ENCODE measurements at places on chromosomes 11 and 22.

GRCh38 chr11:101255036-101255435 is 125.4 kb upstream of the PGR start:
- DNase-seq: no peak

GRCh38 chr11:17907046-17907445 is 105.8 kb downstream of the SERGEF start:
- DNase-seq: no peak

GRCh38 chr11:109088086-109088485 is 333.9 kb upstream of the C11orf87 start:
- DNase-seq: no peak

GRCh38 chr11:120310870-120311269 is 14.2 kb upstream of the TLCD5 start:
- DNase-seq: no peak

GRCh38 chr22:17774206-17774925 is at the start of gene BID:
TSS of gene BID (minus strand) at chr22:17774469. CDS start at chr22:17750116, 24,353 bp downstream.
- DNase-seq: peak; percentile 32

GRCh38 chr22:22674467-22674866 is 30.1 kb downstream of the GGTLC2 start:
- DNase-seq: no peak

DNA sequence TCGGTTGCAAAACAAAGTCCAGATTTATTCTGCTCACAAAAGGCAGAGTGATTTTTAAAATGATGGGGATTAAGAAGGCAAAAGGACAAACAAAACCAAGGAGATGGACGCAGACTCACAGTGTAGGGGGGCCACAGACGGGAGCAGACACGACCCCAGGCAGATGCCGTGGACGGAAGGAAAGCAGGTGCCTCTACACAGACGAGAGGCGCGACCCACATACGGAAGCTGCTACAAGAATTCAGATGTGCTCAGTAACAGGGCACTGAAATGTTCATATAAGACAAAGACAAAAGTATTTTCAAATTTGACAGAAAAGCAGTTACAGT is 148.9 kb downstream of the BRD1 start:
- no peak for DNase-seq

- DNase-seq: no peak
Observed at GRCh38 chr11:108568195-108568858, 25.2 kb downstream of the EXPH5 start.

GRCh38 chr11:124463324-124463723 is 17.8 kb upstream of the OR8B8 start:
- no peak for DNase-seq

DNA sequence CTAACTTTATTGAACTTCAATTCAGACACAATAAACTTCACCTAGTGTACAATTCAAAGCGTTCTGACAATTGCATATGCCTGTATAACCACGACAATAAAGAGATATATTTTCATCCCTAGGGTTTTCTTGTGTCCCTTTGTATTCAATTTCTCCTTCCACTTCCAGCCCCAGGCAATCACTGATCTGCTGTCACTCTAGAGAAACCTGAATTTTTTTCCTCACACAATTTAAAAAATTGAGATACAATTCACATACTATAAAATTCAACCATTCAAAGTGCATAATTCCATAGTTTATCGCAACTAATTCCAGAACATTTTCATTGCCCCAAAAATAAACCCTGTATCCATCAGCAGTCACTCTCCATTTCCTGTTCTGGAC is 116.6 kb downstream of the MRTFA start:
- DNase-seq: no peak

- no peak for DNase-seq
Observed at GRCh38 chr11:72405009-72405408, 29.3 kb downstream of the CLPB start.

GRCh38 chr11:96072592-96072991 is 148.7 kb upstream of the MTMR2 start:
- DNase-seq: no peak

DNA sequence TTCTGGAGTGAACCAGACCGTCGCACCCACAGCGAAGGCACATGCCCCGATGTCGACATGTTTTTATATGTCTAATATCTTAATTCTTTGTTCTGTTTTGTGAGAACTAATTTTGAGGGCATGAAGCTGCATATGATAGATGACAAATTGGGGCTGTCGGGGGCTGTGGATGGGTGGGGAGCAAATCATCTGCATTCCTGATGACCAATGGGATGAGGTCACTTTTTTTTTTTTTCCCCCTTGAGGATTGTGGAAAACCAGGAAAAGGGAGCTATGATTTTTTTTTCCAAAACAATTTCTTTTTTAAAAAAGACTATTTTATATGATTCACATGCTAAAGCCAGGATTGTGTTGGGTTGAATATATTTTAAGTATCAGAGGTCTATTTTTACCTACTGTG is 49.2 kb upstream of the OR4B1 start:
- DNase-seq: peak; percentile 55

- peak; percentile 70 for DNase-seq
Observed at GRCh38 chr11:46554213-46555147, 39.3 kb downstream of the AMBRA1 start.

GRCh38 chr11:27697679-27698275 is 2.5 kb downstream of the BDNF start:
- DNase-seq: peak; percentile 50

GRCh38 chr11:40797981-40798380 is 661.5 kb downstream of the LRRC4C start:
- peak; percentile 40 for DNase-seq

DNA sequence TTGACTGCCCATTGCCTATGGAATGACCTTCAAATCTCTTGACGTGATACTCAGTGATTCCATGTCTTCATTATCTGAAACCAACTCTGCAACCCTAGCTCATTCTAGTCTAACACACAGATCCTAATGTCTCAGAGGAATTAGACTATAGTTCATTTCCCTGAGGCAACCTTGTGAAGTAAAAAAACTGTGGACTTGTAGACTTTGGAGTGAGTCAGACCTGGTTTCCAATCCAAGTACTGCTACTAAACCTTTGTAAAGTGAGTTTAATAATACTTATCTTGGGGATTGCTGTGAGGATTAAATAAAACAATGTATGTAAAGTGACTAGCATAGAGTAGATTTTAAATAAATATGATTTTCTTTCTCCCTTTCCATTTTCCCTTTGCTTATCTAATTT is 226.1 kb downstream of the BLID start:
- DNase-seq: peak; percentile 81

DNA sequence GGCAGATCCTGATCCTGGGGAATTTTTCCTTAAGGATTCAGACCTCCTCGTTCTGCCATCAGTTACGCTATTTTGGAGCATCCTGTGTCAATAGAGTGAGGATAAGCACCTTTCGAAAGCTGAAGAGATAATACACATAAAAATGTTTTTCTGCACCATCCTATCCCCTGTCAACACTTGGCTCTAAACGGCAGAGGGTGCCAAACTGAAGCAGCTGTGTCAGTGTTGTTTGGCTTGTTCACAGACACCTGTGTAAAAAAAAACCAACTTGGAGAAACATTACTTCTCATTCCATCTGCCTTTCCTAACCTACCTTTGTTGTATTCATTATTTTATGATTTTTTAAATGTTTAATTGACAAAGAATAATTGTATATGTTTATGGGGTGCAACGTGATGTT is 417.0 kb upstream of the DDI1 start:
- peak; percentile 31 for DNase-seq

- DNase-seq: peak; percentile 63
Observed at GRCh38 chr11:59755701-59756557, 753 bp downstream of the STX3 start.

DNA sequence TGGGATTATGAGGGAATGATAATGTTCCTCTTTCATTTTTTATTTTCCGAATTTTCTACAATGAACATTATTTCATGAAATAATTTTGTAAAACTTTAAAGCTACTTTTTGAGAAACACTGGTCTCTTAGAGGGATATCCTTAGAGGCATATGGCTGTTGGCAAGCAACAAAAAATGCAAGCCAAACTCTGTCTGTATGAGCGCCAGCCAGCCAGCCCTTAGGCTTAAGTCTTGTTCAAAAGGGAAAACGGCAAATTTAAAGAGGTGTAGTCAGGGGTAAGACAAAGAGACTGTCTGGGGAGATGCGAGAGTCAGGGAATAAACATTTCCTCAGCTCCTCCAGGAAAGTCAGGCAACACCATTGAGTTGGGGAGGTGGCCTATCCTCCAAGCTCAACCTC is 22.5 kb downstream of the ASCC2 start:
- DNase-seq: no peak

- no peak for DNase-seq
Observed at GRCh38 chr11:64085906-64086257, 50.2 kb downstream of the FLRT1 start.

- DNase-seq: no peak
Observed at GRCh38 chr11:44275961-44276550, 33.9 kb downstream of the ALX4 start.

DNA sequence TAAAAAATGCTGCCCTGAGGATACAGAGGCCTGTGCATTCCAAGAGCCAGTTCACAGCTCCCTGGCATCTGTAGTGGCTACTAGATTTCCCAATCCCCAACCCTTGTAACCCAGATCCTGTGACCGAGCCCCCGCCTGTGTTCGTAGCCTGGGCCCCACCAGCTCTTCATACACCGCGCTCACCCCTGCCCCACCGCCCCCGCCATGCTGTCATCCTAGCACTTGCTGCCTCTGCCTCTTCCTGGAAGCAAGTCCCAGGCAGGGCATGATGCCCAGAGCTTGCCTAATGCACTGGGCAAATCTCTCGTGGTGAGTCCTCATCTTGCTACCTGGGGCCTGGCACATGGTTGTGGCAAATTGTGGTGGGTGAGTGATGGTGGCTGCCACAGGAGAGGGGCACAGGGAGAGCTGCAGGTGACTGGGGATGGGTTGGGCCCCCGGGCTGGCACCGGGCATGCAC is 7.1 kb downstream of the MGAT3 start:
- DNase-seq: no peak

- peak; percentile 56 for DNase-seq
Observed at GRCh38 chr22:29083933-29084591, 11.2 kb downstream of the KREMEN1 start.

DNA sequence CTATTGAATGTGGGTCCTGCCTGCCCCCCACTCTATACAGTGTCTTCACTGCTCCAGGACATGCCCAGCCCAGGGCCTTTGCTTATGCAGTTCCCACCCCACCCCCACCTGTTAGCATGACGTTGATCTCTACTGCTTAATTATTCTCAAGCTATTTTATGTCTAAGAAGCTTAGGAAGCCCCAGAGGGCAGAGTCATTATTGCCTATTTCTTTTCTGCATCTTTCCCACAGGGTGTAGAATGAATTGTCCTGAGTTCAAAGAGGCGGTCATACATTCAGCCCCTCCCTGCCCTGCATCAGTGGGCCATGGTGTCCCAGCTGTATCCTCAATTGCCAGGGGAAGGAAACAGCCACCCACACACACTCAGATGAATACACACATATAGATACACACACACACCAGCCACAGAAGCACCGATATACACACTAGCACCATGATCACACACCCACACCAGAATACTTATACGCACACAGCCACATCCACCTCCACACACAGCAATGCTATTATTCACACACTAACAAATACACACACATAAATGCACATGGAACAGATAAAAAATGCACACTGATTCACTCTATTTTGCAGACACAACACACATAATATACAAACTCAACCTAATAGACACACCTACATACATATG is 1.5 kb downstream of the PDE2A start:
- DNase-seq: no peak

GRCh38 chr11:833114-833791 is 501 bp downstream of the CD151 start:
- peak; percentile 48 for DNase-seq

DNA sequence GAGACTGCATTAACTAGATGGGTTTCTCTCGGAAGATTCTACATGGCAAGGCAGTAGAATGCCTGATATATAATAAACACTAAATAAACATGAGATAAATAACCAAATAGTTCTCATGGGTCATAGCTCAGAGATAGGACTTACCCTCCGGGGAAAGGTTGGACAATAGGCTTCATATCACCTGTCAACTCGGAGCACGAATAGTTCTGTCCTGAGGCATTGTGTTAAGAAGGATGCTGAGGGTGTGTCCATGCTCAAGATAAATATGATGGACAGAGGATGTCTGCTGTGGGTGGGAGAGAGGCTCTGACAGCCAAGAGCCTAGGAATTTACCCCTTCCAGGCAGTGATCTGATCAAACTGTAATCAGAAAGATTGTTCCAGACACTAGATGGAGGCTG is 474.0 kb downstream of the MIAT start:
- no peak for DNase-seq

- DNase-seq: no peak
Observed at GRCh38 chr22:39873965-39874364, 19.6 kb downstream of the ENTHD1 start.

DNA sequence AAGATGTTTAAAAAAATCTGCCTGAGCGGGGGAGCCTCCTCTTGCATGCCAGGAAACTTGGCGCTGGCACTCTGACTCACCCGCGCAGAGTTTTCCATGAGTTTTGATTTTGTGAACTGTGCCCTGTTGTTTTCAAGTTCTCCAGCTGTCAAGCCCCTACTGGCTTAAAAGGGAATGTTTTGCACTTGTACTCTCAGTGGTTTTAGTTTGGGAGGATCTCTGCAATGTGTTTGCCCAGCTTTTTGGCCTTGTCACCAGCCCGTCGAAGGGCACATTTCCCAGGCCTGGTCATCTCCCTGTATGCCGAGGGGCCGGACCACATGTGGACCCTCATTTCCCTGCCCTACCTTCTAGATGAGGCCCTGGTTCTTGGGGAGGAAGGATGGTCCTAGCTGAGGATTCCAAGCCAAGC is 12.2 kb downstream of the MRGPRF start:
- peak; percentile 81 for DNase-seq

DNA sequence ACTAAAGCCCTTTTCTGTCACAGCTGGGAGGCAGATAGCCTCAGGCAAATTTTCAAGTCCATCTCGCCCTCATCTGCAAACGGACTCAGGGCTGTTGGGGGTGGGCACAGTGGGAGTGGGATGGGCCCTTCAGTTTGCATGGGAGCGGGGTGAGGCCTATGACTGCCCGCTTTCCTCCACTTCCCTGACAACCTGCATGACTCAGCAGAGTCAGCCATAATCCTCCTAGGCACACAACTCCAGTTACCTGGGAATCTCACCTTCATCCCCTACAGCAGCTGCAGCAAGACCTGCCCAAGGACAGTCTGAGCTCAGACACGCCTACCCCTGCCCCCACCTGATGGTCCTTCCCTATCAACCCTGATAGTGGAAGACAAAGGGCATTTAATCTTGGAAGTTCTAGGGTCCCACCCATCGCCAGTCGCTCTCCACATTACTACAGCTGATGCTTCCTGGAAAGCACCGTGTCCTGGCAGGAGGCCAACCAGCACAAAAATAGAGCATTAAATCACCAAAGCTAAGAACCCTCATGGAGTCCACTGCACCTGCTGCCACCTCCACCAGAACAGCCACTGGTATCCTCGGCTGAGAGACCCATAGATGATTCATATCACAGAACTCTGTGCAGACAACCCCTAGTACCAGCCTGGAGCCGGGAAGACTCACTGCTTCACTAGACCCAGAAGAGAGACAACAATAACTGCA is 319.3 kb downstream of the DCDC1 start:
- no peak for DNase-seq

All from fibroblast of skin of right biceps (primary cell).